ENCODE measurements at places on chromosomes 5 and 9.

DNA sequence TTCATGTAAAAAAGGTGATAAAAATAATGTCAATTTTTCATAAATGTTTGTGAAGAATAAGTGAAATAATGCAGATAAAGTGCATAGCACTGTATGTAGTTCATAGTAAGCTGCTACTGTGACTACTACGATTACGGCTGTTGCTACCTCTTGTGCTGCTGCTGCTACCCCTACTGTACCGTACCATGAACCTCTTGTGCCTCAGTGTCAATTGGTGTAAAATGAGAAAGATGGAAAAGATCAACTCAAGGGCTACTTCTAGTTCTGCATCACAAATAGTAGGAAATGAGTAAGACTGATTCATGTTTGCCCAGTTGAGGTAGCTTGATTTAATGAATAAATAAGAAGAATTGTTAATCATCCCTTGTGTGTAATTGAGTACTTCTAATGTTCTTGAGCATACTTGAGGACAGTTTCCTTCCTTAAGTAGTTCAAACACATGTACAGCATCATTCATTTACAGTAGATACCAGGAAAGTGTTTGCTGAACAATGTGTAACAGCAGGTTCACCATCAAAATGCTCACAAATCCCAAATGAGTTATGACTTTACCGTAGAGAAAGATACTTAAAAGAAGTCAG lies 200.0 kb upstream of the ATP10B start:
- no peak for DNase-seq

GRCh38 chr9:107404161-107404560 lies 85.4 kb downstream of the KLF4 start:
- no peak for DNase-seq

- DNase-seq = no peak
Measured at GRCh38 chr5:168668078-168668477, 88.9 kb upstream of the PANK3 start.

GRCh38 chr5:108749128-108749861 lies 1.6 kb downstream of the FER start:
- DNase-seq = peak; percentile 27

- DNase-seq = no peak
Measured at GRCh38 chr5:62341783-62342475, 35.9 kb downstream of the KIF2A start.

All from stimulated activated CD4-positive, alpha-beta T cell treated with anti-CD3 and anti-CD28 coated beads, TNF-alpha, amount 100 ng/mL, for 1 hour (primary cell).